ENCODE measurements at places on chromosomes 3 and 15.

DNA sequence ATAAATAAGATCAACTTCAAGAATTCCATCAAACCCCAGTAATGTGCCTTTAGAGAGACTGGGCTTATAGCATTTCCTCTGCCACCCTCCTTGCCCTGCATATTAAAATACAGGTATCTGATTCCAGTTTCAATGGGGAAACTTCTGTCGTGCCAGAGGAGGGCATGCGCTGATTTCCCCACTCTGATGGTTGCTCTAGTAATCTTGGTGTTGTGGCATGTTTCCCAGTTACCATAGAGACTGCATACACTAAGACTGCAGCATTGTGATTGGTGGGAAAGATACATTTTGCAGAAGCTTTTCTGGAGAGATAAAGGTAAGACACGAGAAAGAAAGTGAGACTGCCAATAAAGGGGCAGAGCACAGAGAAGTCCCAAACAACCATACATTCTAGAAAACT, 225.6 kb downstream of the TIGIT start:
- DNase-seq = peak; percentile 13

GRCh38 chr3:169259661-169260060, 403.9 kb downstream of the MECOM start:
- DNase-seq = no peak

GRCh38 chr3:57755368-57755675, 787 bp upstream of the SLMAP start:
- DNase-seq = peak; percentile 10

GRCh38 chr15:57751177-57751800, 44.8 kb downstream of the POLR2M start:
- DNase-seq = no peak

- no peak for DNase-seq
Measured at GRCh38 chr3:42180901-42181300, 85.1 kb downstream of the CCK start.

GRCh38 chr3:56917361-56918110, 115.8 kb upstream of the ARHGEF3 start:
- DNase-seq = no peak

DNA sequence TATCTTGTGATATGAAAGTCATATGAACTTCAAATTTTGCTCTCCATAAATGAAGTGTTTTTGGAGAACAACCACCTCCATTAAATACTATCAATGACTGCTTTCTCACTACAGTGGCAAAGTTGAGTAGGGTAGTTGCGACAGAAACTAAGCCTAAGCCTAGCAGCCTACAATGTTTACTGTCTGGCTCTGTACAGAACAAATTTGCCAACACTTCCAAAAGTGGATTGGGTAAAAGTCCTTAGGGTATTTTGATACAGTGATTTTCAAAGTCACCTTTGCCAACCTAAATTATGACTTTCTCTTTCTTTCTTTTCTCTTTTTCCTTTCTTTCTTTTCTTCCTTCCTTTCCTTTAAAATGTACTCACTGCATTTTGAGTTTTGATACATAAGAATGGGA, 142.6 kb downstream of the PLCL2 start:
- DNase-seq = no peak

GRCh38 chr3:109284071-109284470, 32.2 kb downstream of the DPPA2 start:
- DNase-seq = no peak

- no peak for DNase-seq
Measured at GRCh38 chr3:69033470-69033869, 18.7 kb downstream of the TMF1 start.

DNA sequence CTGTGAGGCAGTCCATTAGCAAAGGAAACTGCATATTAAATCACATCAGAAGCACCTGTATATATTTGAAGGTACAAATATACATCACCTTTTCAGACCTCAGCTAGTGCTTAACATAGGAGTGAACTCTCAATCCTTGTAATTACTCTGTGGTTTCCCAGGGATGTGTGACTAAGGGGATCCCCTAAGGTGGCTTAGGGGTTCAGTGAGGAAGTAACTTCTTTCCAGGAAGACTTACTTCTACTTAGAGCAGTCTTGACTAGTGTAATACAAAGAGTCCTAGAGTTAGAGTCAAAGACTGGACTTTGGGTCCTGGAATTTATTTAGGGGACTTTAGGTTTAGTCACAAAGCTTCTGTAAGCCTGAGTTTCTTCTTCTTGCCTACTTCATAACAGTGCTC, 8.7 kb upstream of the SUMF1 start:
- DNase-seq = no peak

DNA sequence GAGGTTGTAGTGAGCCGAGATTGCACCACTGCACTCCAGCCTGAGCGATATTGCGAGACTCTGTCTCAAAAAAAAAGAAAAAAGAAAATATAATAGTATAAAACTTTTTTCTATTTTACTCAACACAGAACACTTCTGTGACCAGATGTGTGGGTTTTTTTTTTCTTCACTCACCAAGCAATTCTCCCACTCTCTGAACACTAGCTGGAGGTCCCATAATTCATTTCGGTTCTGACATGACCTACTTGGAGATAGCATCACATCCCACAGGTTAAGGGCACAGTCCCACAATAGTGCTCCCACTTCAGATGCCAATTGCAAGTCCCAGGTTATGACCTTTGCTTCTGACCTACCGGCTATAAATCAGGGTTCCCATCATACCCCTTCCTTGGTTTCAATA, 35.0 kb downstream of the KAT2B start:
- no peak for DNase-seq

GRCh38 chr15:86121568-86122225, 42.0 kb downstream of the AGBL1 start:
- DNase-seq = no peak

- no peak for DNase-seq
Measured at GRCh38 chr3:11507719-11508118, 136.0 kb downstream of the VGLL4 start.

DNA sequence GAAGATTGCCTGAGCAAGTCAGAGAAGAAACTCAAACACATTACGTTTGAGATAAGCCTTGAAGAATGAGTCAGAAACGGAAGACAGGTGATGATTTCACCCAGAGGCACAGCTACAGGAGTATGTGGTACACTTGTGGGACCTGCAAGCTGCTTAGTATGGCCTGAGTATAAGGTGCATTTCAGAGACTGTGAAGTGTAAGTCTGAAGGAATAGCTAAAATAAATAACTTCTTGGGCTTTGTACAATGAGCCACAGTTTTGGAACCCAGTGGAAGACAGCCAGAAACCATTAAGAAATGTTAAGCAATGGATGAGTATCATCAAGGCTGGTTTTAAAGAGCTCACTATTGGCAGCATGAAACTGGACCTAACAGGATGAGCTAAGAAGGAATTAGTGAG, 826.2 kb downstream of the ROBO1 start:
- DNase-seq = no peak

DNA sequence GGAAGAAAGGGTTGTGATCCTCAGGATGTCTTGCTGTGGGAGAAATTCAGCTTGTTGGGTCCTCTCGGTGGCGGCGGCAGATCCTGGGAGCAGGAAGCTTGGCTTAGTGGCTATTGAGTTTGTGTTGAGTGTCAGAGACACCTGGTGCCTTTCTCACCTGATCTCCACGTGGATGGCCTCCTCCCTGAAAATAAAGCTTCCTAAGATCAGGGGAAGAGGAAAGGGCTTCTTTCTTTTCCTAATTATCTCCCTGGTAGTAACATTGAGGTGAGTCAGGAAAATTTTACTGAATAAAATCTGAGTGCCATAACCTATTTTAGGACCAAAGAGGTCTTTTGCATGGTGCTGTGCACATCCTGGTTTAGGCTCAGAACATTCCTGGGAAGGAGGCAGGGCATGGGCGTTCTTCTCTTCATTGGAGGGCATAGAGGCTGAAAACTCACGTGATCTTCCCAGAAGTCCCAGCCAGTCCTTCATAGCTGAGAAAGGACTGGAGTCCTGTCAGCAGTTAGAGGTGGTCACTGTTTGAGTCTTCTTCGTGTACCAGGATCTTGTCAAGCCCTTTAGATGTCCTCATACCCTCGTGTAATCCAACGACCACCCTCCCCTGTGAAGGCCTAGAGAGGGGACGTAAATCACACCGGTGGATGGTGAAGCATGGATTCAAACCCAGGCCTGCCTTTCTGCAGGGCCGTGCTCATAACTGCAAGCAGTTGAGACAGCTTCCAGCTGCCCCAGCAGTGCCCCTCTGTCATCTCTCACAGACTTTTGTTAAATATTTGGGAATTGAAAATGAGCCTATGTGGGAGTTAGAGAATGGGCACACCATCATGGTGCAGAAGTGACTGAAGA, 1.1 kb downstream of the CMTM8 start:
- DNase-seq = no peak

- DNase-seq = no peak
Measured at GRCh38 chr3:1010228-1010627, 82.6 kb upstream of the CNTN6 start.

- no peak for DNase-seq
Measured at GRCh38 chr3:126889276-126890201, 93.4 kb upstream of the PLXNA1 start.

GRCh38 chr15:90837094-90837493, 31.3 kb upstream of the FURIN start:
- DNase-seq = no peak

GRCh38 chr3:123449997-123450604, 1.2 kb upstream of the ADCY5 start:
- DNase-seq = no peak

DNA sequence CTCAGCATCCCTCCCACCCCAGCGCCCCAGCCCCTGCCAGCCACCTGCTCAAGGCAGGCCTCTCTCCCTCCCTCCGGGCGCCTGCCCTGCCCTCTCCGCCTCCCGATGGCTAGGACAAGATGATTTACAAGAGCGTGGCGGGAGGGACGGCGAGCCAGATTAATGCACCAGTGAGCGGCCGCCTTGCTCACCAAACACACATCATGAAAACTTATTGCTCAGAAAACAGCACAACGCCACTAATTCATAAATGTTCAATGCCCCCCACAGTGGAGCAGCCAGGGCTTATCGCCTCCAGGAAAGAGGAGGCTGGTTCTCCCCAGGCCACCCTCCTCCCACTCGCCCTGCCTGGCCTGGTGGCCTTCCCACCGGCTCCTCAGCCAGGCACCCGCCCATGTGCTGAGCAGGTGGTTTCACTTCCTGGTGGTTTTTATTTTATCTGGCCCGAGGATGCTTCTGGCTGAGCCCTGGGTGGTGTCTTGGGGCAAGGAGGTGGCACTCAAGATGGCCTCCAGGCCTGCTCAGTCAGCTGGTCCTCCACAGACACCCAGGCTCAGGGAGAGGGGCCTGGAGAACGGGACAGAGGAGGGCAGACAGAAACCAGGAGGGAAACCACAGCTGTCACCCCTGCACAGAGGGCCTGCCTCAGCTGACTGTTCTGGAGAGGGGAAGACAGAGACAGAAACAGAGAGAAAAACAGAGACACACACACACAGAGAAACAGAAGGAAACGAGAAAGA, 284.9 kb downstream of the UACA start:
- no peak for DNase-seq

DNA sequence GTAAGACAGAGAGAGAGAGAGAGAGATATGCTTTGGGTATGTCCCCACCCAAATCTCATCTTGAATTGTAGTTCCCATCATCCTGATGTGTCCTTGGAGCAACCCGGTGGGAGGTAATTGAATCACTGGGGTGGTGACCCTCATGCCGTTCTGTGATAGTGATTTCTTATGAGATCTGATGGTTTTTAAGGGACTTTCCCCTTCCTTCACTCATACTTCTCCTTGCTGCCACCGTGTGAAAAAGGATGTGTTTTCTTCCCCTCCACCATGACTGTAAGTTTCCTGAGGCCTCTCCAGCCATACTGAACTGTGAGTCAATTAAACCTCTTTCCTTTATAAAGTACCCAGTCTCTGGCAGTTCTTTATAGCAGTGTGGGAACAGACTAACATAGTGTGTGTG, 60.3 kb downstream of the EOMES start:
- DNase-seq = no peak

GRCh38 chr3:128875556-128876120, 3.8 kb upstream of the ACAD9 start:
- DNase-seq = peak; percentile 56

DNA sequence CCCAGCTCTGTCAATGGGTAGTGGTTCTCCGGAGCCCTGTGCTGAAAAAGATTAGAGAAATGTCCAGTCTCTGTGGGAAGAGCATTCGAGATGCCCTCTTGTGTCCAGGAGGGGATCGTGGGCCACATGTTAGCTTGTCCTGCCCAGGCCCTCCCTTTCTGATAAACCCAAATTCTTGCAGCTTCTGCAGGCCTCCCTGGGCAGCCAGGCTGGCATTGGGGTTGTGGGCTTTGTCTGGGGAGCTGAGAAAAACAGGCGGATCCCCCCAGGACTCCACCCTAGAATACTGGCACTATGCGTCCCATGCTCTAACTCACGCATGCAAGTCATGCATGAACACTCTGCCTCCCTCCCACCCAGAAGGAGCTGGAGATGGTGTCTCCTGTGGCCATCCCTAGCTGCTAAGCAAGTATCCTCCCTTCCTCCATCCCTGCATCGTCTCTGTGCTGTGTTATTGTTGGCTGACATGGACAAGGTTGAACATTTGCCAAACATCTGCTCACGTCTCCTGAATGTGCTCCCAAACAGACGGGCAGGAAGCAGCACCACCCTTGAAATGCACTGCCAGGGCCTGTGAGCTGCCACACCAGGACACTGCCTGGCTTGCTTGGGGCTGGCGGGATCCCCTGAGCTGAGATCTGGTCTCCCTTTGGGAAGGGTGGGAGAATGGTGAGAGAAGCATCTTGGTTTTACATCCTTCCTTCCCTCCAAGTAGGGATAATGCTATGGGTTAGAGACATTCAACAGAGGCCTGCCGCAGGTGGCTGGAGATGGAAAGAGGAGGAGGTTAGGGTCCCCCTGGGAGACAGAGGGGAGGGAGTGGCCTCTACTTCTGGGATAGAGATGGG, 26.5 kb downstream of the CFAP161 start:
- DNase-seq = no peak

- DNase-seq = no peak
Measured at GRCh38 chr3:37229740-37230139, 55.4 kb upstream of the LRRFIP2 start.

GRCh38 chr3:23459889-23460546, 256.9 kb downstream of the UBE2E2 start:
- no peak for DNase-seq

DNA sequence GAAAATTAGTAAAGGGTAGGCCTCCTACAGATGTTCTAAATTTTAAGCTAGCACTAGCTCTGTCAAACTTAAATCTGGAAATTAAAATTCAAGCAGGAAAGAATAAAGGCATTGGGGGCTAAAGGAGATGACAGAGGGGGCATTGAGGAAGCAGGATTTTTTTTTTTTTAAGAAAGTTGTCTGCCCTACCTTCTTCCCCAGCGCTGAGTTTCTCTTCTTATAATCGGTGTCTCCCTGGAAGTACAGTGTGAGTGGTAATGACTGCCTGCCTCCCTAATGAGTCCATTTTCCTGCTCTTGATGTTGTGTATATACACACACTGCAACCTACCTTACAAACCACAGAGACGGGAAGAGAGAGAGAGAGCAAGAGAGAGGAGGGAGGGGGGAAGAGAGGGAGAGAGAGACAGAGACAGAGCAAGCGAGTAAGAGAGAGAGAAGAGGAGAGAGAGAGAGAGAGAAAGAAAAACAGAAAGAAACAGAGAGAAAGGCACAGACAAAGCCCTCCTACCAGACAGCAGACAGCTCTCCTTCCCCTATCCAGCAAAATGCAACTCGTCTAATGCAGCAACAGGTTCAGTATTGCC, 47.0 kb downstream of the ZBTB20 start:
- peak; percentile 64 for DNase-seq
